ENCODE measurements at places on chromosomes 3 and 15.

- DNase-seq: no peak
Measured at GRCh38 chr15:67828969-67829646, 3.8 kb downstream of the SKOR1 start.

- peak; percentile 15 for DNase-seq
Measured at GRCh38 chr3:187770224-187770623, 25.0 kb upstream of the BCL6 start.

DNA sequence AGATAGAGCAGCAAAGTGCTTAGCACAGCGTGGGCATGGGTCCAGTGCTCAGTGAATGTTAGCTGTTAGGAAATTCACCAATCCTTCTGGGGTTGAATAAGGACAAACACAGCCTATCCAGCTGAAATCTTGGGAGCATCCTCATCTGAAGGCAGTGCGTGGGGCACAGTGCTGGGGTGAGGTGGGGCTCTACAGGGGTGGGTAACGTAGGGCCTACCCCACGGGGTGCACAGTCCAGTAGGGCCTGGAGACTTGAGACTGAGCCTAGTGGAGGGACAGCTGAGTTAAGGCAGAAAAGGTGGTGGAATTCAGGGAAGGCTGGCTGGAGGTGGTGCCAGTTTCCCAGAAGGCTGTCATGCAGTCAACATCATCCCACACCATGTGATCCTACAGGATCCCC is 73.0 kb downstream of the ISG20 start:
- no peak for DNase-seq

DNA sequence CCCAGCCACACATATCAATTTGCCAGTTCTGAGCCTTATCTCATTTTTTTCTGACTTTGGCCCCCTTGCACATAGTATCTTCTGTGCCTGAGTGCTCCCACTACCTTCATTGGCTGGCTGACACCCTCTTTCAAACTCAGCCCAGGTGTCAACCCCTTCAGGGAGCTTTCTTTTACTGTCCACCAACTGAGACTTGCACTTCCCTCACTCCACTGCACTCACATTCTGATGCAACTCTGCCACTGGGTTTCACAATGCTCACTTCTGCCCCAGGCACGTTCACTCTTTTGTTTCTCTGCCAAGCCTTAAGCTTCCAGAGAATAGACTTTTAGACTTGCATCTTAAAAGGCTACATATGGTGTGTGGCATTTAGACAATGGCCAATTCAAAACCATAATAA is 101.5 kb upstream of the CBLB start:
- DNase-seq: no peak

DNA sequence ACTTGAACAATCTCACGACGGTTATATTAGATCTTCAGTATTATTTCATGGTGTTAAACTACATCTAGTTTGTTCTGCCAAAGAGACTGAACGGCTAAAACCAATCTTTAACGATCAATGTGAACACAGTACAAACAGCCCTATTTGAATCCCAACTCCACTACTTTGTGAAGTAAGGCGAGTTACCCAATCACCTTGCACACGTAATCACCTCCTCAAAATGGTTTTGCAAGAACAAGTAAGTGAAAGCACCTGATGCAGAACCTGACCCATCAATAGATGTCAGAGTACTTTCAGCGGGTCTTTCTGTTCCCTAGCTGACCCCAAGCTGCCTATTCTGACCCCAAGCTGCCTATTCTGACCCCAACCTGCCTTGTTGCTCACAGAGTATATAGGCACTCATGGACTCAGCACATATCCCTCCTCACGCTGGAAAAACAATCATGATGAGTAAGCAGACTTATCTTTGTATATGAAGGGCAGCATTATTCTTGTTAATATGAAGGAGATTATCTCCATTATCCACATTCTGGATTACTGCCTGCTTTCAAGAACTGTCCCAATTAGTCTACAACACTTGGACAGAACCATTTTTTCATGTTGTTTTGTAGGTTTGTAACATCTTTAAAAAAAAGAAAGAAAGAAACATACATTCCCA is 3.7 kb downstream of the KPNA1 start:
- DNase-seq: no peak

GRCh38 chr15:96428742-96429141 is 98.2 kb downstream of the NR2F2 start:
- no peak for DNase-seq

GRCh38 chr3:185153171-185153771 is 411 bp upstream of the C3orf70 start:
- DNase-seq: no peak

GRCh38 chr3:54875596-54876268 is 52.1 kb downstream of the LRTM1 start:
- DNase-seq: no peak

DNA sequence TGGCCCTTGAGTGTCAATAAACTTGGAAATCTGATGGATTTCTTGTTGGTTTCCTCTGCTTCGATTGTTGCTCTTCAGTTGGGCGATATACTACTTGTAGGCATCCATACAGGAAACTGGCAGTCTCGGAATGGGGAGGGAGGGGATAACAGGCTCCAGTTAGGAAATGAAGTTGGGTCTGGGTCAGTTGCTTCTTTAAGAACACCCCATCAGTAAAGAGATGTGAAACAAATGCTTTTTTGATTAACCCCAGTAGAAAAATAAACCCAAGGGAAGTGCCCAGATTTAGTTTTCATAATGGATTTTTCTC is 681 bp downstream of the CHMP2B start:
- DNase-seq: no peak

- DNase-seq: no peak
Measured at GRCh38 chr3:113695431-113695785, 1.0 kb downstream of the USF3 start.

DNA sequence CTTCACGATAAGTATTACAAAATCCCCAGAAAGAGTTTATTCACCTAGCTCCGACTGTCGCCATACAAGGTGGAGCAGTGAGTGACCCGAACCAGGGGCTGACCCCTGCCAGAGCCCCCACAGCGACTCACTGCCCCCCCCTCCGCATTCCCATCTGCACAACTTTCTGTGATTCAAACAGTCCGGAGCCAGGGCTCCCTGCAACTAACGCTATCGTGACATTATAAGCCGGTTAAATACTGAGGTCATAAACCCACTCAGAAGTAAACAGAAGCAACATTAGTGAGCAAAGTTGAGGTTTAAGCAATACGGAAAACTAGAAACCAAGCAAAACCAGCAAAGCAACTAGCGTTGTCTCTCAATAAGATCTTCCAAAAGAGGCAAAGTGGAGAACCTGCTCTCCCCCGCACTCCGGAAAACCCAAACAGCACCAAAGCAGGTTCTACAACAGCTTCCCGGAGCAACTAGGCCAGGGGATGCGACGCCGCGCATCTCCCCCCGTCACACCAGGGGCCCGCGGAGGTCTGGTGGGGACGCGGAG is 642 bp downstream of the SCAP start:
- DNase-seq: no peak

GRCh38 chr3:146024260-146024659 is 136.7 kb downstream of the PLOD2 start:
- no peak for DNase-seq

DNA sequence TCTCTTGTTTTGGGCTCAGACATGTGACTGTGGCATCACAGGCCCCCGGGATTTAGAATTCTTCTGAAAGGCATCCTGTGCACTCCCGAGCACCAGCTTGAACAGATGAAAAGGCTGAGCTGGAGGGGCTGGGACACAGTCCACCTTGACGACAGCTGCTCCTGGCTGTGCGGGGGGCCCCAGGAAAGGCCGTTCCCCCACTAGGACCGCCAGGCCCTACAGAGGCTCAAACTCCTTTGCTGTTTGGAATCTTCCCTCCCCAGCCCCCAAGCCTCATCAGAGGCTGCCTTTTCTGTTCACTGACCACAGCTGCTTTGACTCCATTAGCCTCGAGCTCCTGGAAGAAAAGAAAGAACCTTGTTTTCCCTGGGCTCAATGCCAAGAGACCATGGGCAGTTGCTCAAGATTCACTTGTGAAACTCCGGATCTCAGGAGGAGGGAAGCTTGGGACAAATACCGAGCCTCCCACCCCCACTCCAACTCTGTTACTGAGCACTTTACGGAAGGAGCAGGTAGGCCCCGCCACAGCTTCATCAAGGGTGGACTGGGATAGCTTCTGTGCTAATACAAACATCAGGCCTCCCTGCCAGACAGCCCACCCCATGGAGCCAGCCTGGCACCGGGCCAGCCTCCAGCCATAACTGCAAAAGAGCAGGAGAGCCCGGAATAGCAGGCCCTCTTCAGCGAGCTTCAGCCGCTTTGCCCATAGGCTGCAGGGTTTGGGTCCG is 15.7 kb downstream of the CIDEC start:
- DNase-seq: no peak

DNA sequence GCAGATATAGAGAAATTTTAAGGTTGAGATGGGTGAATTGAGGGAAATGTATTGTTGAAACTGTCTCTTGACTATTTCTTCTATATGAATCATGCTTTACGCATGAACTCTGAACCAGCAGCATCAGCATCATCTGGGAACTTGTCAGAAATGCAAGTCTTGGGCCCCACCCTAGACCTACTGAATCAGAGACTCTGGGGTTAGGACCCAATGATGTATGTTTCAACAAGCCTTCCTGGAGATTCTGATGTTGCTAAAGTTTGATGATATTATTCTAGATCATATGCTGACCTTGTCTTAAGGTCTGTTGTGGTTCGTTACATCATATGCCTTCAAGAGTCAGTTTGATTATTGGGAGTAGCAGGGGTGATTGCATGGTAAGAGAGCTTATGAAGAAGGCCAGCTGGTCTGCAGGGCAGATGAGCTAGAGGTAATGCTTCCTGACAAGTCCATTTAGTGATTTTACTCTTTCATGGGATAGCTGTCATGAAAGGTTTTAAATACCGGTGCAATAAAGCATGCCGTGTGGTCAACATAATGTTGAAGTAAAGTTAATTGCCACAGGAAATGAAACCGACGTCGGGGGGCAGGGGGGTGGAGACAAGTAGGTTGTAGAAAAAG is 152.4 kb upstream of the MRPL3 start:
- no peak for DNase-seq

DNA sequence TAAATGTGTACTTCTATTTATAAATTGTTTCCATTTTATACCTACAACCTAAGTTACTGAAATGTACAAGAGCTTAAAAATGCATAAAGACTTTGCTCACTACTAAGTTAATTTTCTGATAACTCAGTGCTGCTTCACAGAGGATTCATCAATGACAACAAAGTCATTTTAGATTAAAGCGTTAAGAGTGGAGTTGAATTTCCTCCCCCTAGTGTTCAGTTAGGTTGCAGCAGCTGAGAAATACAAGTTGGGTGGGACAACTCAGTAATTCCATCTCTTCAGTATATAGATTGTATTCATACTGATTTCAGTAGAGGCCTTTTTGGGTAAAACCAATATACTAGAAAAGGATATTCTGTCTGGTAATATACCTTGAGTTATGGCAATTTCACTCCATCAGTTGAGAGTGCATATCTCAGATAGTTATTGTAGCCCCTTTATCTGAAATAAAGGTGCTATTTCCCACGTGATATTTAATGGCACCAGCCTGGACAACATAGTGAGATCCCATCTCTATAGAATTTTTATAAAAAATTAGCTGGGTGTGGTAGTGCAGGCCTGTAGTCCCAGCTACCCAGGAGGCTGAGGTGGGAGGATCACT is 6.9 kb upstream of the RPL35A start:
- no peak for DNase-seq

GRCh38 chr3:52021489-52022268 is 26.0 kb upstream of the RPL29 start:
- DNase-seq: no peak

GRCh38 chr3:169894110-169894509 is 17.3 kb upstream of the SAMD7 start:
- DNase-seq: no peak

DNA sequence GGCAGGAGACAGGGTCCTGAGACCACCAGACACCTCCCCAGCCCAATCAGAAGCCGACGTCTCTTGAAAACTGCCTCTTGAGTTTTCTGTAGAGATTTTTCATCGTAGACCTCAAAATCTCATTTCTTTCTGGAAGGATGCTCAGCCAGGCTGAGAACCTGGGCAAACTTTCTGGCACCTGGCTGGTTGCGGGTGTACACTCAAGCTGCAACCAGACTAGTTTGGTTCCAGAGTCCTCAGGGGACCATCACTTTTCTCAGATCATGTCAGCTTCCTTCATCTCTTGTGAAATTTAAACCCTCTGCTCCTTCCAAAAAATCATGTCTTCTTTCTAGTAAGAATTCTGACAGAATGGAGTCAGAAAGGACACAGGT is 45.1 kb downstream of the CMTM7 start:
- no peak for DNase-seq

DNA sequence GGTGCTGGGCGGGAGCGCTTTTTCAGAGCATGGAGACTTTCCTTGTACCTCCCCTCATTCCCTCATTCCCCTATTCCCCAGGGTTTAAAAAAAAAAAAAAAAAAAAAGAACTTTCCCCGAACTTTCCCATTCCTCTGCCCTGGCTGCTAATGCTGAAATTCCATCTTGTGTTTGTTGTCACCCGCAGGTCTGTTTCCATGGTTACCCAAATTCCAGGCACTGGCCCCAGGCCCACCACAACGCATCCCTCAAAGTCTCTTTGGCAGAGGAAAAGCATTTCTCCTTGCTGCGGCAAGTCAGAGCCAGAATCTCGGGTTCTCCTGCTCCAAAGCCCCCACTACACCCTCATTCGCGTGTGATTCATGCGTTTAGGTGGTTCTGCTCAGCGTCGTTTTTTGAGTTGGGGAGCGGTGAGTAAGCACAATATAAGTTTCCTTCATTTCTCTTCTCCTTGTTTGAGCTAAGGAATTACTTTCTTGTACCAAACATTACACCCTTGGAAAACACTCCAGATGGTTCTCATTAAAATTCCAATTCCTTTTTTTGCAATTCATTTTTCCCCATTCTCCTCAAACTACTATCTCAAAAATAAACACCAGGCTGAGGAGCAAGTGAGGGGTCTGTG is 21.6 kb downstream of the ANAPC13 start:
- no peak for DNase-seq

- no peak for DNase-seq
Measured at GRCh38 chr3:177135841-177136492, 61.3 kb downstream of the TBL1XR1 start.

DNA sequence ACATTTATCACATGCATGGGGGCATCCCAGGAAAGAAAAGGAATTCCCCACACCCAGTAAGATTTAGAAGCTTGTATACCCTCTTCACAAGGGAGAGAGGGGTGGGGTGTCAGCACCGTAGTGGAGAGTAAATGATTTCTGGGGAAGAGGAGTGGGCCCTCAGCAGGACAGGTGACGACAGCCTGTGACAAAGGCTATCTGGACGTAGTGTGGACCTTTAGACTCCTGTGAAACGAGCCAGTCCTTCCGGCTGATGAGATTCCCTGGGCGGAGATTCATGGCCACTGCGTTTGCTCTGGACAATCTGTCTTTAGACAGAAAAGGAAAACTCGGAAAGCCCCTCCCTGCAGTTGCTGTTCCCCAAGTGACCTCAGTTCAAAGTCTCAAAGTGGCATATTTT is 1.7 kb upstream of the FAM3D start:
- no peak for DNase-seq

- DNase-seq: no peak
Measured at GRCh38 chr3:194460566-194460965, 26.2 kb downstream of the ATP13A3 start.

GRCh38 chr3:10187290-10187876 is 22.7 kb downstream of the IRAK2 start:
- no peak for DNase-seq
